ENCODE measurements at places on chromosomes 2 and 18.

DNA sequence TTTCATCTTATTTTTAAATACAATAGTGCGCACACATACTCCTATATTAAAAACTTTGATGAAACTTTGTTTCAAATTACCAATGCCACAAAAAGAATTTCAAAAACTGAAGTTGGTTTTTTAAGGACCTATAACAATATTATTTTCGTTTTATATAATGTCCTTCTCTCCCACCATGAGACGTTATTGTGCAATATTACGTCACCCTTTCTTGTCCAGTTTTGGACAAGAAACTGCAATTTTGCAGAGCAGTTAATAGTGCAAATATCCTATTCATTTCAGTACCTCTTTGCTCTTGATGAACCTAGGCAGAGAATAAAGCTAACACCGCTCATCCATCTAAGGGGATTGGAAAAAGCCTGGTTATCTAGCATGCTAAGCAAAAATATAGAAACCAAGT, 9.7 kb upstream of the ZNF516 start:
- no peak for DNase-seq

DNA sequence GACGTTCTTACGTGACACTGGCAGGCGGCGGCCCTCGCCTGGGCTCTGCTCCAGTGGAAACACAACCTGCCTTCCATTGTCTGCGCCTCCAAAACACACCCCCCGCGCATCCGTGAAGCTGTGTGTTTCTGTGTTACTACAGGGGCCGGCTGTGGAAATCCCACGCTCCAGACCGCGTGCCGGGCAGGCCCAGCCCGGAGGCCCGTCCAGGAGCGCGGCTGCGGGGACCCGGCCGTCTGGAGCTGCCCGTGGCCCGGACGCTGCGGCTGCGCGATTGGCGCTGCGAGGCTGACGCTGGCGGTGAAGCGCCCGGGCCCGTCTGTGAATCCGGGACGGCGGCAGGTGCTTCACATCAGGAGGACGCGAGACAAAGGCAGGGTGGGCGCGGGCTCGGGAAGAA, 670.3 kb upstream of the SALL3 start:
- no peak for DNase-seq

- no peak for DNase-seq
Measured at GRCh38 chr2:27152796-27153464, 4.1 kb downstream of the TCF23 start.

DNA sequence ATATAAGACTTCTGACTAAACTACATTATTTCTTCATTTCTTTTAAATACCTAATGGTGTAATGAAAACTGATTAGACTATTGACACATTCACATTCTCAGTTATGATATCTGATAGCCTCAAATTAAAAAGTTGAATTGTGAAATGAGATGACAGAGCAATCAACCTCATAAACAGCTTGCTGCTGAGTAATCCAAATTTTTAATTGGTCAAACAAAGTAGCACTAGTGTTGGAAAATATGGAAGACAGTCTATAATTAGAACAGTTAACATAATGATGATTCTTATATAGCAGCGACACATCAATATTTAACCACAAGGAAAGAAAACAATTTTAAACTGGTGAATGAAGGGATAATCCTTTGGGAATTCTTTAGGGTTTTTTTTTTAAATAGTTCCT, 91.9 kb upstream of the LRP1B start:
- no peak for DNase-seq

DNA sequence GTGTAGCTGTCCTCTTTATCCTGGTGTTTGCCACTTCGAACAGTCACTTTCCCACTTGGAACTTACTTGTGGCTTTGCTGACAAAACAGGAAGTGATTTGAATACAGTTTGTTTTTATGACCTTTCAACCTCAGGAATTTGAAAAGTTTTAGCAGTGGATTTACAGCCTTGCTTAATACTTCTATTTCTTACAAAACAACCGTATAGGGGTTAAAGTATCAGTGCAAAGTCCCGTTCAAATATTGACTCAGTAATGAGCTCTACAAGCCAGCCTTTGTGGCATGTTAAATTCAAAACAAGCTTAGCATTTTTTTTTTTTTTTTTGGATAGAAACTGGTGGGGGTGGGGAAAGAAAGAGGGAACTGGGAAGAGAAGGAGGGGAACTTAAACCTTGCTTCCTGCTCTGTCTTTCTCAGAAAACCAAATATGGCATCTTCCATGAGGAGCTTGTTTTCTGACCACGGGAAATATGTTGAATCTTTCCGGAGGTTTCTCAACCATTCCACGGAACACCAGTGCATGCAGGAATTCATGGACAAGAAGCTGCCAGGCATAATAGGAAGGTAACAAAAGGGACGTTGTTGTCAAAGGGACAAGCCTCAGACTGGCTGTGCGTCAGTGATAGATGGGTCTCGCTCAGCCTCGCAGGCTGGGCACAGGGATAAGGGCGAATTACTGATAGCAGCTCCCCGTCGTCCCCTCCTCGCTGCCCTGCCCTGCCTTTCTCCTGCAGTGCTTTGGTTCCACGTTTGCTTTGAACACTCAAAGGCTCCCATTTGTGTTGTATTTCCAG, at the start of gene HNMT:
Gene HNMT, plus strand, starts transcription at position 408 of the 793 bp plus-strand sequence. Its CDS starts 19 bp downstream, at position 427.
- no peak for DNase-seq

GRCh38 chr2:40499437-40499836, 47.5 kb upstream of the SLC8A1 start:
- no peak for DNase-seq

DNA sequence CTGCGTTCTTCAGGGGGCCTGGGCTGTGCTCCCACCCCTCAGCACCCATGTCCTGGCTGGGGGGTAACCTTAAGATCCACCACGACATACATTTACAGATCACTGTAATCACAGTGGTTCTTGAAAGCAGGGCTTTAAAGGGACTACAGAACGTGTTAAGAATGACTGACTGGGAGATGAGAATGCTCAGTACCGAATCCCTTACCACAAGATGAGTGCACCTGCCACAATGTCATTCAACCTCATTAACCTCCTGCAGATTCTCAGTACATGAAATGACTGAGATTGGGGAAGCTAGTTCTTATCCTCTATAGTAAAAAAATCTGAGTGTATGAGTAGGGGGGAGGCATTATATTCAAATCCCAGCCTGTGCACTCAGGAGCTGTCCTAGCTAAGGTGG, 10.5 kb upstream of the PIEZO2 start:
- DNase-seq = no peak

- DNase-seq = no peak
Measured at GRCh38 chr2:202608142-202608852, 26.5 kb upstream of the FAM117B start.

DNA sequence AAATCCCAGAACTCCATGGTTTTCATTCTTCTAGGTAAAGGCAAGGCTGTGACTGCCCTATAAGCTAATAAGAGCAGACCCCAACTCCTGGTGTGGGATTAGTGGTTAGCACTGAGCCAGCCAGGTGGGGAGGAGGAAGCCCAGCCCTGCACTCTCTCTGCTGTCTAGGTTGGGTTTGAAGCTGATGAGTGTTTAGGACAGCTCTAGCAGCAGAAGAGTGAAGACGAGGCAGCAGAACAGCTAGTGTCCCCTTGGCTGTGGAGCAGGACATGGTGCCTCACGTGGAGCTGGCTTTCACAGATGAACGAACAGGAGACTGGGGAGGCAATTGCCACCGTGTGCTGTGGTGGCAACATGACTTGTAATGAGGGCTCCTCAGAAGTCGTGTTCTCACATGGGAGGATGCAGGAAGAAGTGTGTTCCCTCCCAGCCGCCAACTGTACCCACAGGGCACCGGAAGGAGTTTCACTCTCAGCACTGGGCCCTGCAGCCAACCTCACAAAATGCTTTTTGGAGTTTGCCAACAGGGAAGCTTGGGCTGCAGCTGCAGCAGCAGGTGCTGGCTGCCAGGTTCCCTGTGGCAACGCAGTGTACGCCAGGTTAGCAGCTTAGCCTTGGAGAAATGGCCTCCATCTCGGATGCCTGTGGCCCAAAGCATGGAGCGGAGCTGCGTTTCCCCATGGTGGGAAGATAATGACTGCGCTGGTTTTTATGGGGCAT, 328.2 kb downstream of the SETBP1 start:
- DNase-seq = no peak

GRCh38 chr2:170449034-170449433, 266.1 kb upstream of the SP5 start:
- no peak for DNase-seq

DNA sequence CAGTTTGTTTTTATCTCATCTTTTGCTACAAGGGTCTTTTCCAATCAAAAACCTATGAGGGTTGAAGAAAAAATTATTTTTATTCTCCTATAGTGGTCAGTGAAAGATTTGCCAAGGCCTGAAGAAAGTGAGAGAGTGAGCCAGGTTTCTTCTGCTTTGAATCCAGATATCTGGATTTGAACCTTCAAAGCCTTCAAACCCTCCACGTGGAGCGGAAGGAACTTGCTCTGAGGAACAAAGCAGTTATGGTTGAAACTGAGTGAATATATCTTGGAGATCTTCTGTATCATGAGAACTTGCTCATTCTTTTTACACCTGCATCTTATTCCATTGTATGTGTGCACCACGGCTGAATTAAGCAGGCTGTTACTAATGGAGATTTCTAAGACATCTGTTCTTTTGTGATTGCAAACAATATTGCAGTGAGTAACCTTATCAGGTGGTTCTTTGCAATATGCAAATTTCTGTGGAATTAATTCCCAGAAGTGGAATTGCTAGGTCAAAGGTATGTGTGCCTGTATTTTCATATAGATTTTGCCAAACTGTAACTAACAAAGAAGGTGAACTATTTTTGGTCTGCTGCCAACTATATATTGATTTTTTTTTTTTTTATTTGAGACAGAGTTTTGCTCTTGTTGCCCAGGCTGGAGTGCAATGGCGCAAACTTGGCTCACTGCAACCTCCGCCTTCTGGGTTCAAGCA, 147.9 kb downstream of the B3GNT2 start:
- no peak for DNase-seq

- no peak for DNase-seq
Measured at GRCh38 chr2:671787-672605, 5.2 kb downstream of the TMEM18 start.

- DNase-seq = no peak
Measured at GRCh38 chr2:210839034-210839433, 282.6 kb downstream of the CPS1 start.

DNA sequence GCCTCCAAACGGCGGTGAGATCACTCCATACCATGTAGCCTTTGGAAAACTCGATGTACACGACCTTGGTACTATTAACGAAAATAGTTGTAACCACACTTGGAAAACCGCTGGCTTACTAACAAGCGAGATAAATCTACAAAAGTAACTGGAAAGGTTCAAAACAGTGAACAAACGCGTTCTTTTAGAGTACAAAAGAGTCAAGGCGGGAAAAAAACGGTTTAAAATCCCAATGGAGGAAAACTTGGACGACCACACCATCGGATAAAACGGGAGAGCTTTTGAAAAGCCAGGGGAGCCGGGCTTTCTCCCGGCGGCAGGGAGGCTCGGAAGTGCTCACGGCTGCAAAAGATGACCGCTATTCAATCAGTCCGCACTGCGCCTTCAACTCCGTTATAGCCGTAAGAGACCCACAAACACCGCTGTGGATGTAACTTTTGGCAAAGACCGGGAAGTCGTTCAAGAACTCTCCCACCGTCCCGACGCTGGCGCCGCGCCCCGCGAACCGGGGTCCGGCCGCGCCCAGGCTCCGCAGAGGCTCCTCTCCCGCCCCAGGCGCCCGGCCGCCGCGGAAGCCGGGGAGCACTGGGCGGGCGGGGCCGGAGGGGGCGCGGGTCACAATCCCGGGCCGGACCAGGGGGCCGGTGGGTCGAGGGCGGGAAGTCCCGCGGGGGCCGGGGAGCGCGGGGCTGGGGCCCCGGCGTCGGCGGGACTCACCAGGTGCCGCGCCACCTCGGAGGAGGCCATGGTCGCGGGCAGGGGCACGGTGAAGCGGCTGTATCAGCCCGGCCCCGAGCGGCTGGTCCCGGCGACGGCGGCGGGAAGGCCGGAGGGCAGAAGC, 465 bp downstream of the SEPTIN10 start:
- DNase-seq = no peak

GRCh38 chr2:200966770-200967169, 3.3 kb upstream of the ORC2 start:
- DNase-seq = no peak

- DNase-seq = no peak
Measured at GRCh38 chr2:138537170-138537915, 35.8 kb downstream of the SPOPL start.

DNA sequence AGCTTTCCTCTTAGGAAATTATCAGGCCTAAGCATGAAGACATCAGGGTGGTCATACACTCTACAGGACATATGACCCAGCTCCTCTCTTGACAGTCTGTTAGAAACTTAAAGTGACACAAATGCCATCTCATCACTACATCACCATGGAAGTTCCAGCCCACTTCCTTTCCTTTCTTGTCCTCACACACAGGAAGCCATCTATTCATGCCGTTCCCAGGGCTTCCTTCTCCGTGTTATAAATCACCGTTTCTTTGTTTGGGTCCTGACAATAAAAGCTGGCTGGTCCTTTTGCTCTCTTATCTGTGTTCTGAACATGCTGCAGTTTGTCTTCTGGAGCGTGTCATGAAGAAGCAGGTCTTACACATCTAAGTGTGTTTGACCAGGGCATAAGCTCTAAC, 692.1 kb upstream of the CELF4 start:
- no peak for DNase-seq

- no peak for DNase-seq
Measured at GRCh38 chr18:28837100-28837499, 660.2 kb upstream of the CDH2 start.

- no peak for DNase-seq
Measured at GRCh38 chr18:34330308-34330707, 105.6 kb upstream of the NOL4 start.

GRCh38 chr2:133887676-133888040, 319.4 kb upstream of the NCKAP5 start:
- no peak for DNase-seq

DNA sequence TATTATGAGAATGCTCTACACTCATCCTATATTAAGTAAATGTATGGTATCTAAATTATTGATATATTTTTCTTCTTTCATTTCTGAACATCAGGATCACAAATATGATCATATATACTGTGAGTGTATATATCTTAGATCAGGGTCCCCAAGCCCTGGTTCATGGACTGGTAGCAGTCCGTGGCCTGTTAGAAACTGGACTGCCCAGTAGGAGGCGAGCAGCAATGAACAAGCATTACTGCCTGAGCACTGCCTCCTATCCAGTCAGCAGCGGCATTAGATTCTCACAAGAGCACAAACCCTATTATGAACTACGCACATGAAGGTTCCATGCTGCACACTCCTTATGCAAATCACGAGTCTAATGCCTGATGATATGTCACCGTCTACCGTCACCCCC, 1247.1 kb upstream of the NXPH2 start:
- no peak for DNase-seq

DNA sequence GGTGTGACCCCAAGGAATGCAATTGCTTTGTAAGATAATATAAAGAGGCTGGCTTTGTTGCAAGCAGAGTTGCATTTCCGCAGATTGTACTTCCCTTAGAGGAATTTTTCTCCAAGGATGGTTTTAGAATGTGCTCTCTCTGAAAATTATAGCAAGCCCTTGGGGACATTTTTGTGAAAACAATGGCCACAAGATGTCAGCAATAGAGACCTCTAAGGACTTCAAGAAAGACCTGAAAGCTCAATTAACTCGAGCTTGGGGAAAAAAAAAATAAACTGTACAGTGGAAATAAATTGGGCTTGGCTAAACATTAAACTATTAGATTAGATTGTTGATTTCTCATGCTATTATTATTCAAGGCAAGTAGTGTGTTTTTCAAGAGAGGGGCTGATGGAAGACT, 81.3 kb upstream of the KYNU start:
- DNase-seq = no peak

Measured in CD4-positive, alpha-beta T cell treated with Interleukin-6 at 100 ng/mL for 8 hours (primary cell).